ENCODE measurements at places on chromosomes 11 and 22.
A peak's percentile ranks its signal among the peaks of the same experiment; 100 is the strongest.

- DNase-seq: no peak
Measured at GRCh38 chr22:19472233-19472632, 6.8 kb downstream of the UFD1 start.

DNA sequence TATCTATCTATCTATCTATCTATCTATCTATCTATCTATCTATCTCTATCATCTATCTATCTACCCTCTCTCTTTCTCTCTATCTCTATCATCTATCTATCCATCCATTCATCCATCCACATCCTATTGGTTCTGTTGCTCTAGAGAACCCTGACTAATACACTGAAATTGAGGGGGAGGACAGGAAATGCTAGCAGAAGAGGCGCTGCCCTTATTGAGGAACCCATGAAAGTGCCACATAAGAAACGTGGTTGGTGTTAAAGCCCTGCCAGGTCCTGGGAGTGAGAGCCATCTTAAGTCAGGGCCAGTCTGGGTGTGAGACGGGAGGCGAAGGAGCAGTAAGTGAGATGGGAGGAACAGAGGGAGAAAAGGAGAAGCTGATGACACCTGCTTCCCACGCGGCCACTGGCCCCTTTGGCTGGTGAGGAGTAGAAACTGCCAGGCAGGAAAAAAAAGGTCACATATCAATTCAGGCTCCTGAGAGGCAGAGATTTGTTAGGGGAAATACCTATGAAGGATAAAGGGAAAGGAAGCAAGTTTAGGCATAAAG, 87.9 kb upstream of the PLET1 start:
- DNase-seq: no peak

DNA sequence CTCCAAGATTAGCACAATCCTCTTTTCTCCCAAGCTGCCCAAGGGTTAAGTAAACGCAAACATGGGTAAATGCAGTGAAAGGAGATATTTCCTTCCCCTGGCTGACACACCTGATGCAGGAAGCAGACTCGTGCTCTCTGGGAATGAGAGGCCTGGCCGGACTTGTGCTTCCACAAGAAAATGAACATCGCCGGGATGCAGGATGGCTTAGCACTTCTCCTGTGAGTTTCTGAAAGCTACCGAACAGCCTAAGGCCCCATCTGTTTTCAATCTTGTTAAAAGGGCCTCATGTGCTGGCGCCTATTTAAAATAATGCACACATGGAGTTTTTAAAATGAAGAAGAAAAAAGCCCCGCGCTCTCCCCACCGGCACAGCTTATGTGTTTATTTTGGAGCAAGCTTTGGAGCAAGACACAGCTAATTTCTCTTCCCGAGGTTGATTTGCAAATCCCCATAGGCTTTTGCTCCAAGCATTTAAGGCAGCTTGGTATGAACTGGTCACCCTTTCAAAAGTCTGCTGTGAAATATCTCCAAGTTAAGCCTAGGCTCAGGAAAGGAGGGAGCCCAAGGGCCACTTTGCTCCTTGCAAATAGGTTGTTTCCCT, 100.9 kb downstream of the SYN3 start:
- no peak for DNase-seq

DNA sequence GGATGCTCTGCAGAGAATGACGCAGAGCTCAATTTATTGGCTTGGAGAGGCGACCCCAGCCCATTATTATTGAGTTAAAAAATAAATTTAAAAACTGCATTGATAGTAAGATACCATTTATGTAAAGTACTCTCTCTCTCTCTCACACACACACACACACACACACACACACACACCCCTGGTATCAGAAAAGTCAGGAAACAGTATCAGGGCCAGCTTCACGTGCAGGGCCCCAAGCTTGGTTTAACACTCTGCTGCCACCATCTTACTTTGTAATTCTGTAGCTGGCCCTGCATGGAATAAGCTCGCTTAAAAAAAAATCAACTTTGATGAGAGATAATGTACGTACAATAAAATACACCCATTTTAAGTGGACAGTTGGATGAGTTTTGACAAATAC, 59.8 kb upstream of the CD5 start:
- no peak for DNase-seq

GRCh38 chr11:81237139-81237538, 1496.5 kb downstream of the FAM181B start:
- no peak for DNase-seq

- DNase-seq: no peak
Measured at GRCh38 chr22:48957311-48957986, 870.2 kb downstream of the BRD1 start.

DNA sequence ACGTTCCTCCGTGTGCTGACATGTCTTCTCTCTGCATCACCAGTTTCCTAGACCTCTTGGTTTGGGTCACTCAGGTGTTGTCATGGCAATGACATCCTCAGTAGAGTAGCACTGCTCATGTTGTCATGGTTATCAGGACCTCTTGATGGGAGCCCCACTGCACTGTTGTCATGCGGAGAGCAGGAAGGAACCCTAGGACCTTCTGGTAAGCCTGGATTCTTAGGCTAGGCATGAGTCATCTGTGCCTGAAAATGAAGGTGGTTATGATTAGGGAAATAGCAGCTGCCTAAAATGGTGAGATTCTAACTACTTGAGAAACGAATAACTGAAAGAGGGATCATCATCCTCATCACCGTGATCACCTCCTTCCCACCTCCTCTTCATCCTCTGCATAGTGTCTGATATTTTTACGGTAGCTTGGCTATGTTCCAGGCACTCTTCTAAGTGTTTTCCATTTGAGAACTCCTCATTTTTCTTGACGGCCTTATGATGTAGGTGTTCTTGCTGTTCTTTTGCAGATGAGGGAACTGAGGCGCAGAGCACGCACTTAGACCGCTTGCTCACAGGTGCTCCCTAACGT, 858.4 kb downstream of the NTM start:
- DNase-seq: no peak

- DNase-seq: no peak
Measured at GRCh38 chr11:118623269-118623655, 15.8 kb downstream of the PHLDB1 start.

- DNase-seq: no peak
Measured at GRCh38 chr11:12251666-12252560, 125.5 kb upstream of the PARVA start.

- DNase-seq: peak; percentile 36
Measured at GRCh38 chr11:134228625-134229024, 4.2 kb downstream of the VPS26B start.

DNA sequence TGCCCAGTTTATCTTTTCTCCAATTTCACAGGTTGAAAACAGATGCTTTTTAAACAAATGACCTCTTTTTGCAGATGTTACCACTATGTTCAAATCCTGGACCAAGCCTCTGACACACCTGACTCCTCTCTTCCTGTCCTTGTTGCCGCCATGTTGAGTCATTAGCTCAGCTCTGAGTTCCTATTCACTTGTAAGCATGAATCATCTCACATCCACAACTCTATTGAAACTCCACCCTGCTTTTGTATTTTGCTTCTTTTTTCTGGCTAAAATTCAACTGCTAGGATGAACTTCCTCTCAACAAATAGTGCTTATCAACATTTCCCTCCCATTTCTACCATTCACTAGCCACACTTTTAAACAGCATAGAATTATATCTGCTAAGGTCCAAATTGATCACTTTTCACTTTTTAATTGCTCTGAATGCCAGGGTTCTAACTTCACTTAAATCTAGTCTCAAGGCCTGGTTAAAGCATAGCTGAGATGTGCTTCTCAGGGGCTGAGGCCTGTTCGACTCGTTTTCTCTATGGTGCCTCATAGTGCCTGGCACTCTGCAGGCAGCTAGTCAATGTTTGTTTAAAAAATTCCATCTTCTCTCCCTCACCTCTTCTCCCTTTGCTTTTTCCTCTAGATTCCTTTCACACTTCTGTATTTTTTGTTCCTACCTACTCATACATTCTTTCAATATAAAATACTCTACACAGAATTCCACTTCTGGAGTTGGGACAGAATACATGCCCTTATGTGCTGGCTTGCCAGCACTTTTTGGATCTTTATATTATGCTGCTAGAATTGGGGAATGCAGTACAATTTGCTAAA, 3.9 kb downstream of the JOSD1 start:
- peak; percentile 32 for DNase-seq

DNA sequence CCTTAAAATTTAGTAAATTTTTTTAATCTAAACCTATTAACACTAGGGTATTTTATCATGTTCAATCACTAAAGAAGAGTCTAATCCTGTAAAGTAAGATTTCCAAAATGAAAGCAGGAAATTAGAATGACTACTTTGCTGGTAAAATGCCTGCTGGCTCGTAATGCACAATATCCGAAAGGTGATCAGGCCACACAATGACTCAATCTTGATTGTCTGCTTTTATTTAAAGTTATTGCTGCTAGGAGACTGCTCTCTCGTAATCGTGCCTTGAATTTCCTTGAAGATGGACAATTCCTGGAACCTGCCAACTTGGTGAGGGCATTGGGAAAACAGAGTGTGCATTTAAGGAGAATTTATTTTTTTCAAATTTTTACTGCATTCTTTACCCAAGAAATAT, 1786.5 kb upstream of the RAG2 start:
- DNase-seq: no peak

DNA sequence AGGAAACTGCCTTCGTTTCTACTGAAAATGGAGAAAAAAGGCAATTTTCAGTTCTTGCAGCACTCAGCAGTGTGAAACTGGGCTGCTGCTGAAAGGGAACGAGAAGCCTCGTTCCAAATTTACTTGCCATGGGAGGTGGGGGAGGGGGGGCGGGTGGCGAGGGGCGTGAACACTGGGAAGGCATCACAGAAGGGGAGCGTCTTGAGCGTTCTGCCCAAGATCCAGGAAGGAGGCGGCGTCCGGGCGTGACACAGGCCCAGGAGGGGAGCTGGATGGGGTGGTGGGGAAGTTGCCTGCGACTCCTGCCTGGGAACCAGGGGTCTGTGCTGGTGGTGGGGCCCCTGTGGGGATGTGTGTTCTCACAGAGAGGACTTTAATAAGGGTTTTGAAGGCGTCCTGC, 213.5 kb downstream of the CTTN start:
- DNase-seq: no peak

Measured in CD4-positive, alpha-beta T cell treated with Interleukin-12 subunit alpha and Interleukin-12 subunit beta, for 1 hour (primary cell).